CD4-positive, alpha-beta T cell treated with Interleukin-6 at 100 ng/mL for 8 hours (primary cell): ENCODE measurements at places on chromosomes 7 and 10.
A peak's percentile ranks its signal among the peaks of the same experiment; 100 is the strongest.

DNA sequence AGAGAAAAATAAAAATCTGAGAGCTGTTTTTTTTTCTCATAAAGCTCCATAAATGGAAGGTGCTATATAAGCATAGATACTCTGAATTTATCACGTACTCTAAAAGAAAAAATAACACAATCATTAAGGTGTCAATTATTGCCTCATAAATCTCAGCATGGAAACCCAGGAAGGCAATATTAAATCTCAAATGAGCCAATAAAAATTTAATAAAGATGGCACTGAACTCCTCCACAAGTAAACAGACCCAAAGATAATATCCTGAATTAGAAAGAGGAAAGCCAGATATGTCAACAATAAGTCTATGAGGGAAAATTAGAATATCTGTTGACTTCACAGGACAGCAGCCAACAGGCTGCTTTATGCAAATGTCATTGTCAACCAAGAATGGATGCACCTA, 66.5 kb downstream of the CDK6 start:
- no peak for DNase-seq

DNA sequence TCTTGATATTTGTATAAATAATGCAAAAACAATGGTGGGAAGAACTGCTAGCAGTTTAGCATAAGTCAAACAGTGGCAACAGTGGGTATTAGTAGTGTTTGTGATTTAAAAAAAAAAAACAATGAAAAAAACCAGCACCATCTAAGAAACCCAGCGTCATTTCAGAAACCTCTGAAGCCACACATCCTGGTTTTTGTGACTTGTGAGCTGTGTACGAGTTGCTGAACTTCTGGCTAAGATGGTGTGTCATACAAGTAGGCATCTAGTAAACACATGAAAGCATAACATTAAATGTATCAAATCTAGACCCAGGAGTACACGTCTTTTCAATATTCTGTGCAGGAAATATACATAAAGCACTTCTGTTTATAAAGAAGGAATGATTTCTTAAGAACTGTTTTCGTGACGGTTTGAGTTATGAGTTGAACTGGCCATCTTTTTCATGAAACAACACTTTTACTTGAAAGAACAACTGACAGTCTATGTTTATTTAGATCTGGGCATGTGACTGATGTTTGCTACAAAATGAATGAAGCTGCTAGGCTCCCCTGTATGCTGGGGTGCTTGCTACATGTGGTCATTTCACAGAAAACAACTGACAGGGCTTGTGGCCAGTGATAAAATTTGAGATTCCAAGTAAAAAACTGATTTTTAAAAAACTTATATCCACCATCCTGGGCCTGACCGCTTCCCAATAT, 143.5 kb downstream of the PIP4K2A start:
- peak; percentile 26 for DNase-seq

DNA sequence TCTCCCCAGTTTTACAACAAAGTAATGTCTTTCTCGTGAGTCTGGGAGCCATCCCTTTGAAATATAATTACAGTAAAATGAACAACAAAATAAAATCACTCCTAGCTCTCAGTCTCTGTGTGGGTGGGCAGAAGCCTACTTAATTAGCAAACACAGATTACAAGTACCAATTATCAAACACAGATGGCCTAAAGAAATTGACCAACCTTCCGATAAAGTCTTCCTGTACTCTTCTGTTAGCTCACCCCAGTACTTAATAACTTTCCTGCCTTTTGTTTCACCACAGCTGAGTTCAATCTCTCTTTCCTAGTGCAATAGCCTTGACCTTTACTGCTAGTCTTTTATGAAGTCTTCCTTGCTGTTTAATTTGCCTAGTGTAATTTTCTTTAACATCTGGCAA, 719.2 kb upstream of the MBL2 start:
- DNase-seq, result no peak

DNA sequence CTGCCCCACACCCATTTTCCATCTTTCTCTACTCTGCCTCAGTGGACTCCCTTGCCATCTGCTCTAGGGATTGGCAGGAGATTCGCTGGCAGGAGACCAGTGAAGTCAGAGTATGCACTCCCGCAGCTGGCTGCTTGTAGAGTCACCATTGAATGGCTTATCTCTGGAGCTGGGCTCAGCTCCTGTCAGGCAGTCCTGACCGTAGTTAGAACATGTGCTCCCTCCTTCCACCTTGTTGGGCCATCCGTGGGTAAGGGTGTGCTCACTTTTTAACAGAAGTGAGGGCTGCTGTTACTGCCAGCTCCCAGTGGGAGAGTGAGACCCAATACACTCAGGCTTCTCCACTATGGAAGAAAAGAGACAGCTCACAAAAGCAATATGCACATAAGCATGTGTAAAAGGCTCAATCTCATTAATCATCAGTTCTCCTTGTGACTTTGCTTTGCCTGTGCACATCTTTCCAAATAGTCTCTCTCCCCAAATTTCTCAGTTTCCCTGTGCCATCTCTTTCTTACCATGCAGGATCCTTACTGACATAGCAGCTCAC, 773.3 kb downstream of the GRID1 start:
- no peak for DNase-seq

- DNase-seq, result no peak
Observed at GRCh38 chr7:90660100-90660499, 64.0 kb downstream of the CDK14 start.

GRCh38 chr10:12006671-12007070, 35.9 kb downstream of the UPF2 start:
- no peak for DNase-seq

- DNase-seq, result no peak
Observed at GRCh38 chr7:121639705-121640104, 233.3 kb upstream of the PTPRZ1 start.

DNA sequence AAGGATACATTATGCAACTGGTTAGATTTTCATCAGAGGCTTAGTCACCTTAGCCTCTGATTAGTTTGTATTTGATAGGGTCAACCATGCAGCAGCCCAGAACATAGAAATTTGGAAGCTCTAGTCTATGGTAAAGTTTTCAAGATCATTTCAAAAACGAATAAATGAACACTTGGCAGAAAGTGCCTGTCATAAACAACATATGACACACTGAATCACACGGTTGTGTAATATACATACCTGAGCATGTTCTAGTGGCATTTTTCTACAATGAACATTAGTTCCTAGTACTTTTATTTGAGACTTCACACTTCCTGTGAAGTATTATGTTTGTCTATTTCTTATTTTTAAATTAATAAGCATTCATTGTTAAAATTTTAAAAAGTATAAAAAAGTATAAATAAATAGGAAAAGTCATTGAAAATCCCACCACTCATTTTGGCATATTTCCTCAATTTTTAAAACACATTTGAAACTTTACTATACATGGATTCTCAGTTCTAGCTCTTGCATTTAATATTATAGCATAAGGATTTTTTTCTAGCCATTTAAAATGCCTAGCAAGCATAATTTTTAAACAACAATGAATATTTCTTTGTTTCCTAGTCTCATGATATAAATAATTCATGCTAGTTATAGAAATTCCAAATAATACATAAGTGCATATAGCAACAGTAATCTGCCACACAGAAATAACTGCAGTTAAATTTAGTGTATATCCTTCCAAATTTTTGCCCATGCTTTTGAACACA, 25.7 kb upstream of the PRPS1L1 start:
- DNase-seq, result no peak

DNA sequence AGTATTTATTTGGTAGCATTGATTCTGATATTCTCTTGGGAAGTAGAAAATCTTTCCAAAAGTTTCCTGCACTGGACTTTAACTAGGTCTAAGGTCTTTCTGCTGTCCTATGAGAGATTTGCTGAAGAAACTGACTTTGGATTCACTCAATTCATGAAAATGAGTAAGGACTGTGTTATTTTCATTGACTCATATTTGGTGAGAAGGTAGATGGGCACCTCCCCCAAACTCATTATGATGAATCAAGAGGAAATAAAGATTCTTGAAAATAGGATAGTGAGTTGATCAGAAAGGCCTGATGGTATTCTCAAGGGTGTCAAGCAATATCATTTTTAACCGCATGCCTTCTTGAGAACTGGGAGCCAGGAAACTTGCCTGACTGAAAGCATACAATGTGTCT, 110.3 kb downstream of the RNF133 start:
- no peak for DNase-seq

DNA sequence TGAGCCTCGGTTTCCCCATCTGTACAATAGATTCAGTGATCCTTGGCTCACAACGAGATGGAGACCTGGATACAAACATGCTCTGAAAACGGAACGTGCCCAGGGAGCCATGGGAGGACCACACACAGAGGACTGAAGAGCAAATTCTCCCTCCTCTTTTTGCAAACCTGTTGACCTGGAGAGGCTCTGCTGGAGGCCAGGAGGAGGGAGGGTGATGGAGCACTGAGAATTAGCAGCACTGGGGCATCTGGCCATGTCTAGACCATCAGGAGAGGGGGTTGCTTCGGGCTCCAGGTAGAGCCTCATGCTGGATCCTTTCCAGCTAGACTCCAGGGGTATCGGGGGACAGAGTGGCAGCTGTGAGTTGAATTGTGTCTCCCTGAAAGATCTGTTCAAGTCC, 97.4 kb upstream of the GPR26 start:
- DNase-seq, result no peak

DNA sequence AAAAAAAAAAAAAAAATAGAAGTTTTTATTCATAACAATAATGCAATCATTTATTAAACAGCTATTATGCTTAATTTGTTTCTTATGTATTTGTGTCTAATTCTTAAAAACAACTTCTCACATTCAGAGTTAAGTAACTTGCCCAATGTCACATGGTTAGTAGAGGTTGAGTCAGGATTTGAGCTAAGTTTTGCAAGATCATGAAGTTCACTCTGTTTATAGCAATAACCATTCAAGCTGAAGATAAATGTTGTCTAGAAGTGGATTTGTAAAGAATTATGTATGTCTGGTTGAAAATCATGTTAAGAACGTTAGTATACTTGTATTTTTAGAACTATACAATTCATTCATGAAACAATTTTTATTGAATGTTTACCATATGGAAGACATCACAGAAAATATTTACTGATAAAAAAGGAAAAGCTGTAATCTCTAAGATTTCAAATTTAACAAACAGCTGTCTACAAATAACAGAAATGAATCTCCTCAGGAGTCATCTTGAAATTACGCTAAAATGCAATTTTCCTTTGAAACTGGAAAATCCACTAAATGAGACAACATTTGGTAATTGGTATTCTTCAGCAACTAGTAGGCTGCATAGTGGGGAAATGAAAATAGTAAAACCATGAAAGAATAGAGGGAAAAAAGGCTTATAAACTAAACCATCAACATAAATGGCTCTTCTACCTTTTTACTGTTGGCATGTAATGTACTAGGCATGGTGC, 70.5 kb upstream of the AHR start:
- no peak for DNase-seq

GRCh38 chr10:88986549-88987242, 3.9 kb upstream of the FAS start:
- peak; percentile 18 for DNase-seq

GRCh38 chr7:1418505-1419309, 40.6 kb downstream of the MICALL2 start:
- DNase-seq, result no peak

DNA sequence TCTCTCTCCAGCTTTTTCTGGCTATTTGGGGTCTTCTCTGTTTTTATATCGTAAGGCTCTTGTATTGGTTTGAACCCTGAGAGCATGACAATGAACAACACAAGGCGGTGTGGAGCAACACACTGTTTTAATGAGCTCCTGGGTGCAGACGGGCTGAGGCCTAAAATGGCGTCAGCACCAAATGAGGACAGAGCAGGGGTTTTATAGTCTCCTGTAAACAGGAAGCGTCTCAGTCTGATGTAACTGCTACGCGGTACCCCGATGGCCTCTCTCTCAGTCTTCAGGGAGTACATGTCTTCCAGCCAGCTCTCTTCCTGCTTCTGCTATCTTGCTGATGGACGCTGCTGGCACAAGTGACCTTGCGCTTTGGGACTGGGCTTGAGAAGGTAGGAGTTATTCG, 95.9 kb upstream of the CCDC71L start:
- no peak for DNase-seq

GRCh38 chr10:11538834-11539190, 72.6 kb downstream of the USP6NL start:
- no peak for DNase-seq

DNA sequence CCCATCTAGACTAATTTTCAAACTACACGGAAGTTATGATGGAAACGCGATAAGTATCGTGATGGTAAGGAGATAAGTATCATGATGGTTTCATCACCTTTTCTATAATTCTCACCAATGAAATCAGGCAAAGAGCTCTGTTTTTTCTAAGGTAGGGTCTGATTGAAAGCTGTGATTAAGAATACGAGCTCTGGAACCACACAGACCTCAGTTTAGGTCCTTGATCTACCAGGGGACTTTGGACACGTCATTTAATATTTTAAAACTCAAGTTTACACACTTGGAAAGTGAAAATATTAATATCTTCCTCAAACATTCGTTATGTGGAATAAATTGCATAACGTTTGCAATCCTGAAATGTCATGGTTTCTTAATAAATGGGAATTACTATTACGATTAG, 538.2 kb upstream of the CELF2 start:
- no peak for DNase-seq
